ENCODE measurements at places on chromosomes 5 and 9.

DNA sequence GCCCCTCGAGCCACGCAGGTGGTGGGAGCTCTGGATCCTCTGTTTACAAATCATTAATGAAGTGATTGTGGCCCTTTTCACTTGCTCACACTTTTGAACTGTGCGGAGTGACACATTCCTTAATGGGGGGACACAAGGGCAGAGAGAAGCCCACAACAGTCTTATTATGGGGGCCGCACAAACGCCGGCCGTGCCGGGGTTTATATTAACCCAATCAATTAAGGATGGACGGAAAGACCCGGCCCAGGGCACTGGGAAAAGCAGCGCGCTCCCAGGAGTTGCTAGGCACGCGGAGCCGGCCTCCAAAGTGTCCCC lies 634.8 kb downstream of the IRX1 start:
- no peak for DNase-seq

DNA sequence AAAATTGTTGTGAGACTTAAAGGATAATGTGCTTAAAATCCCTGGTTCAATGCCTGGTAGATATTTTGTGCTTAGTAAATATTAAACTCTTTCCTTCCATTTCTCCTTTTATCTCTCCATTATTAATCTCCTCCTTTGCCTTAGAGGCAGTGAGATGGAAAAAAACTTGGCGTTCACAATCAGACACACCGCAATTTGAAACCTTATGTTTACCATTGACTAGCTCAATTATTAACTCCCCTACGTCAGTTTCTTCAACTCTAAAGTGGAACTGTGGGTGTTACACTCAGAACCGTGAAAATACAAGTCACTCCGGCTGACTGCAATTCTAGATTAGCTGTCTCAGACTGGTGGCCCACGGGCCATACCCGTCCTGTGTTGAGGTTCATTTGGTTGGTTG lies 327.2 kb downstream of the DEPDC1B start:
- no peak for DNase-seq

DNA sequence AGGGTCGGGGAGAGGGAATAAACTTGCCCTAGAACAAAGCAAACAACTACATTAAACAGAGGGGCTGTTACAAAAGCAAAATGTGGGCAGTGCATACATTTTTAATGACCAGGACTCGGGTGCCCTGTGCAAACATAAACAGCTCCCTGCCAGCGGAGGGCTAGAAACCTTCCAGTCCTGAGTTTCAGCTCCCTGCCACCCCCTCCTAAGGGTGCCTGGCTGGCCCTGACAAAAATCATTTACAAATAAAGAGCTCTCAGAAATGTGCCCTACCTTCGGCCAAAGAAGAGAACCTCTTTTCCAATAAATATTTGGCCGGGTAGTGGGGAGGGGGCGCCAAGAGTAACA lies 29.5 kb downstream of the FOXD1 start:
- DNase-seq = no peak

DNA sequence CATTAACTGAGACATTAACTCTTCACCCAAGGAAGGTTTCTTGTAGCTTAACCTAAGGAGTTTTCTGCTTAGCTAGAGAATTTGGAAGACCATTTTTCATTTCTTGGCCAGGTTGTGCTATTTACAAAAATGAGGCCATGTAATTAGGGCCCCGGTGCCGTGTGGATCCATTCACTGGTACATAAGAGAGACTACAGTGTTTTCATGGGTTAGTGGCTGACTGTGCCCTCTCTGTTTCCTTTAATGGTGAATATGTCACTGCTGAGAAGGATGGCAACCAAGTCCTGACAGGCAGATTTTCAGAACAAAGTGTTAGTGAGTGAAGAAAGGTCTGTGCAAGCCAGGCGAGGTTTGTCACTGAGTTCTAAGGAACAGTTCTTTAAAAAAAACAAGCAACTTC lies 15.4 kb downstream of the MEGF10 start:
- no peak for DNase-seq

DNA sequence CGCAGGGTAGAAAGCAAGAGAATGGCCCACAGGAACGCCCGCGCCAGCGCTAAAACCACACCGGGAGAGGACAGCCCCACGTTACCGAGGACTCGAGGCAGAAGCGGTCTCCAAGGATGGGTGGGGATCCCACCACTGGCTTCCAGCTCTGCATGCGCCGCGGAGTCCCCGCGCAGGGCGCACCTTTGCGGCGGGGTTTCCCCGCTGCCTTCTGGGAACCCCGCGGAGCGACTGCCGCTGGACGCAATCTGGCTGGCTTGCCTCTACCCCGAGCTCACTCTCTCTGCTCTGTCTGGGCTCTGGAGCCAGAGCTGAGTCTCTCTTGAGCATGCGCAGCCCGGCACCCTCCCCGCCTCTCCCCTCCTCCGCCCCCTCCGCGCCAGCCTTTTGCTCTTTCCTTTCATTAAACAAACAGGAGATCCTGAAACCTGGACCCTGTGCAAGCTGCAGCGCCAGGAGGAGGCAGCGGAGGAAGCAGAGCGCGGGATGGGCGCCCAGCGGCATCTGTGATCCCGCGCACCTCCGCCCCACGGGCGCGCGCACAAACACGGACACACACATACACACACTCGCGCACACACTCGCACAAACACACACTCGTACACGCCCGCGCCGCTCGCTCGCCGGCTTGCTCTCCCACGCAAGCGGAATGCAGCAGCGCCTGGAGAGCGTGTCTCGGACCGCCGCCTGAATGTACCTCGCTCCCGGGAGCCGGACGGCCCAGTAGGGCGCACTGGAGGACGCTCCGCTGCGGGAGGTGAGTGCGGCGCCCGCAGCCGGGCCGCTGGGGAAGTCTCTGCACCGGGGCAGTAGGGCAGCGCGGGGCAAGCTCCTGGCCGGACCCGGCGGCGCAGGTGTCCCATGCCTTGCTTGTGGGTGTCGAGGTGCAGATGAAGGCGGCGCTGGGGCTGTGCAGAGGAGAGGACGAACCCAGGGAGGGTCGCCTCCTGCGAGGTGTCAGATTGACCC lies at the start of gene PLPPR1:
TSS of gene PLPPR1 (plus strand) at position 382 of the 969 bp plus-strand sequence.
- DNase-seq = peak; percentile 84

- no peak for DNase-seq
Measured at GRCh38 chr5:89246864-89247263, 363.9 kb upstream of the MEF2C start.

DNA sequence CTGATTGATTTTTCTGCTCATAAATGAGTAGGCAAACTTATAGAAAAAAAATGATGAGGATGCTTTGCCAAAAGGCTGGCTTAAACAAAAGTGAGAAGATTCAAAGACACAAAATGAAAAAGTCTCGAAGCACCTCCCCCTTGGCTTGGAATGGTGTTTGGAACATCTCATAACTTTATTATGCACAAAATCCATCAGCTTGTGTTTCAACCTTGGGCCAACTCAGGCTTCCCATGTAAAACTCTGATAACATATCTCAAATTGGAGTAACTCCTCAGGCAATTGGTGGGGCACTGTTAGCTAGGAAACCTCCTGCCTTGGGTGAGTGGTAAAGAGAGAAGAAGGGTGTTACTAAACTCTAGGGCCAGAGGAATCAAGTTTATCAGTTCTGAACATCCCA lies 176.3 kb downstream of the KIAA0825 start:
- DNase-seq = peak; percentile 10

DNA sequence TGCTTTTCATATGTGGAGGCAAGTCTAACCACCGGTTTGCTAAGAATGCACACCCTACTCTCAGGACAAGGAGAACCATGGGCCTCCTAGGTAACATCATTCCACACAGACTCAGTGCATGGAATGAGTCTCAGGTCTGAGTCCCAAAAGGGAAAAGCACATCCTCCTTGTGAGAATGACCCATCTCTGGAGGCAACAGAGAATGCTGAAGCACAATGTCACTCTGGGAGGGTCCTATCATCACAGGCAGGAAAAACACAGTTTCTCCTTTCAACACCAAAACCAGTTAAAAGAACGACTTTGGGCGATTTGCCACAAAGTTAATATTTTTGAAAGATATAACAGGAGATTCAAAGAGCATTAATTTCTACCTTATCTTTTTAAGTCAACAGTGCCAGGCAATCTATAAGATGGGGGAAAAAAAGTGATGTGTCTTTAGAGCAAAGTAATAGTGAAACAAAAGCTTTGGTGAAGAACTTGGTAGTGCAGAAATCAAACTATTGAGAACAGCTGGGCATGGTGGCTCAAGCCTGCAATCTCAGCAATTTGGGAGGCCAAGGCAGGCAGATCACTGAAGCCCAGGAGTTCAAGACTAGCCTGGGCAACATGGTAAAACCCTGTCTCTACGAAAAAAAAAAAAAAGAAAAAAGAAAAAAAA lies 97.3 kb downstream of the OXCT1 start:
- no peak for DNase-seq

DNA sequence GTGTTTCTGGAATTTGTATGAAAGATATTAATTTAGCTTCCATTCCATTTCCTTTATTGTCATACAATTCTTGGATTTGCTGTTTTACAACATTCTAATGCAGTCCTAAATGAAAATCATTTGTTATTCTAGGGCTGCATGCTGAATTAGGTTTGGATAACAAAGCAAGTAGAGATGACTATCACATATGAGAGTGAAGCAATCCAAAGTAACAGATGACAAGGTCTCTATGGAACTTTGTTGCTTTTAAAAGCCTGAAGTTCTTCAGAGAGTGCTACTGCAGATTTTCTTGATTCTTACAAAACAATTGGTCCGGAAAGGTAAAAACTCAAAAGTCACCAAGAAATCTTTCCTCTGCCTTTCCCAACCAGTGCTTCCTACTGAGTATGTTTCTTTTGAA lies 56.9 kb upstream of the VCAN start:
- DNase-seq = no peak

DNA sequence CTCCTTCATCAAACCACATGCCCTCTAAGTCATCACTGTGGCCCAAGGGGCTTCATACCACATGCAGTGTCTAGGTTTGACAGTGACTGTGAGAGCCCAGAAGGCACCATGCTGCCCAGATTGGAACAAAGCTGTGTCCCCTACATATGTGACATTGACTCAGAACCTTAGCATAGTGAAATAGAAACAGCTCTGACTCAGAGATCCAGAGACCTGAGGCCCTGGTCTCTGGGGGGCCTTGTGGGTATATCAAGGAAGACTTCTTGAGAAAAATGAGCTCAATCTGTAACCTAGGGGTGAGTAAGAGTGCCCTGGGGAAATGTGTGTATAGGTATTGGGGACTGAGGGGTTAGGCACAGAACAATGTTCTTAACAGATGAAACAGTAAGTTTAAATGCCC lies 7.1 kb upstream of the ENTREP1 start:
- DNase-seq = no peak

- no peak for DNase-seq
Measured at GRCh38 chr5:59553992-59554391, 339.5 kb downstream of the PDE4D start.

GRCh38 chr9:135883410-135884089 lies 23.8 kb downstream of the CAMSAP1 start:
- DNase-seq = no peak

GRCh38 chr9:113309204-113309813 lies 6.1 kb upstream of the RNF183 start:
- peak; percentile 25 for DNase-seq

GRCh38 chr5:102018690-102019089 lies 277.4 kb downstream of the SLCO4C1 start:
- peak; percentile 39 for DNase-seq
